ENCODE measurements at places on chromosomes 11 and 22.
A peak's percentile ranks its signal among the peaks of the same experiment; 100 is the strongest.

DNA sequence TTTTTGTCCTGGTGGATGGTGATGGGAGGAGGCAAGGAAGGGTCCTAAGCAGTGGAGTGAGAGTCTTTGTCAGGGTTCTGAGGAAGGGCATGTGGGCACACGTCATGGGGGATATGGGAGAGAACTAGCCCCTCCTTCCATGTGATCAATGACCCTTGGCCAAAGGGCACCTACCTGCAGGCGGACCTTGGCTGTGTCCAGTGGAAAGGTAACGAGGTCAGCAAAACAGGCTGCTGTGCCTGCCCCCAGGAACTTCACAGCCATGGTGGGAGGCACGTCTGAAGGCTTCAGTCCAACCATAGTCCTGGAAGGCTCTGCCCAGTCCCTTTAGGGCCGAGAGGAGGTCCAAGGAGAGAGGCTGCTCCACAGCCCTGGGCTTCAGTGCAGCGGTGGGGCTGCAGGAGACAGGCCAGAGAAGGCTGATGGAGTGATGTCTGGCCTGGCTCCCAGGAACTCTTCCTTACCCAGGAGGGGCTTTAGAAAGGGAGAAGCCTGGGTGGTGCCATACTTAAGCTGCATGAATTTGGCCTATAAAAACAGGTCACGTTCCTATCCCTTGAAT lies 2.1 kb downstream of the UCP3 start:
- H3K4me1 ChIP-seq = peaks cover 68% of the 10 kb centered on the region
- no peaks in the 10 kb centered on the region for H3K27me3 ChIP-seq
- no peak for DNase-seq
- H3K27ac ChIP-seq = peak overlapping the region; percentile 10

GRCh38 chr11:63621071-63621470 lies 6.8 kb upstream of the PLAAT3 start:
- peaks cover 8% of the 10 kb centered on the region for H3K4me1 ChIP-seq
- DNase-seq = no peak
- no peaks in the 10 kb centered on the region for H3K27me3 ChIP-seq
- H3K4me3 ChIP-seq = no peak overlapping the region
- H3K36me3 ChIP-seq = no peaks in the 10 kb centered on the region
- no peak overlapping the region for H3K27ac ChIP-seq

GRCh38 chr11:93718057-93718563 lies 23.2 kb downstream of the TAF1D start:
- peak overlapping the region; percentile 69 for H3K27ac ChIP-seq
- no peak overlapping the region for H3K4me3 ChIP-seq
- H3K27me3 ChIP-seq = no peaks in the 10 kb centered on the region
- H3K4me1 ChIP-seq = peaks cover 21% of the 10 kb centered on the region

GRCh38 chr22:26702906-26703830 lies 45.8 kb downstream of the MIAT start:
- peaks cover 11% of the 10 kb centered on the region for H3K4me1 ChIP-seq
- peaks cover 45% of the 10 kb centered on the region for H3K36me3 ChIP-seq
- DNase-seq = no peak
- no peak overlapping the region for H3K27ac ChIP-seq
- H3K4me3 ChIP-seq = no peak overlapping the region

- H3K27ac ChIP-seq = no peak overlapping the region
- H3K27me3 ChIP-seq = no peaks in the 10 kb centered on the region
- no peaks in the 10 kb centered on the region for H3K36me3 ChIP-seq
- H3K4me3 ChIP-seq = no peak overlapping the region
- H3K4me1 ChIP-seq = no peaks in the 10 kb centered on the region
- DNase-seq = no peak
Measured at GRCh38 chr22:28462041-28462440, 217.6 kb downstream of the TTC28 start.

DNA sequence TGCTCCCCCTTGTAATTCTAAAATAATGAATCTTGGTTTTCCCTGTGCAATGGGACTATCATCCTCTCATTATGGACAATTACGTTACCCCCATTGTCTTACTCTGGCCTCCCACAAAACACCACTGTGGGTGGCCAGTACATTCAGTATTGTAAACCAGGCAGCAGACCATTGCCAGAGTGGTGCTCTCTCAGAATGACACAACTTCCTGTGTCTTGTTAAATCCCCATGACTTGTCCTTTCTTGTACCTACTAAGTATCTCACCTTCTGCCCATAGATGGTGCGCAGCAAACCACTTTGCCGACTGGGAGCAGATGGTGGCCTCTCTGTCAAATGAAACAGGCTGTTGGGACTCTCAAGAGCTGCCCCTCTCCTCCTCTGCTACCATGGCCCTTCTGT lies 287.1 kb upstream of the RAG2 start:
- H3K4me3 ChIP-seq = no peak overlapping the region
- H3K4me1 ChIP-seq = no peaks in the 10 kb centered on the region
- no peak overlapping the region for H3K27ac ChIP-seq

DNA sequence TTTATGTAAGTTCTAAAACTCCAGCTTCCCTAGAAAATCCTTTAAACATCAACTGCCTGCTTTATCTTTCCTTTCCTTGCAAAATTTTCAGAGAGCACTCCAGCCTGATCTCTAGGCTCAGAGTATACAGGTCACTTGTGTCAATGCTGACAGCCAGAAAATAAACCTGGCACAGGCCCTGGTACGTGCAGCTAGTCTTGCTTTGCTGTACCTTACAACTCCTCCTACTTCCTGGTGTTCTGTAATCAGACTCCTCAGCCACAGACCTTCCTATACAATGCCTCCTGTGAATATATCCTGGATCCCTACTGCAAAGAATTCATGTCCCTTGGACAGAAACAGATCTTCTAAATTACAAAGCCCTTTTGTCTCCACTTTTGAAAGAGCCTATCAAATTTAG lies 24.2 kb upstream of the TMEM123 start:
- no peaks in the 10 kb centered on the region for H3K27me3 ChIP-seq
- H3K4me1 ChIP-seq = peaks cover 59% of the 10 kb centered on the region
- DNase-seq = peak; percentile 61
- no peaks in the 10 kb centered on the region for H3K36me3 ChIP-seq
- peak overlapping the region; percentile 75 for H3K27ac ChIP-seq

GRCh38 chr11:44923115-44923514 lies 27.6 kb downstream of the TP53I11 start:
- H3K4me1 ChIP-seq = no peaks in the 10 kb centered on the region
- H3K27ac ChIP-seq = no peak overlapping the region
- no peaks in the 10 kb centered on the region for H3K27me3 ChIP-seq
- H3K4me3 ChIP-seq = no peak overlapping the region
- H3K36me3 ChIP-seq = no peaks in the 10 kb centered on the region

DNA sequence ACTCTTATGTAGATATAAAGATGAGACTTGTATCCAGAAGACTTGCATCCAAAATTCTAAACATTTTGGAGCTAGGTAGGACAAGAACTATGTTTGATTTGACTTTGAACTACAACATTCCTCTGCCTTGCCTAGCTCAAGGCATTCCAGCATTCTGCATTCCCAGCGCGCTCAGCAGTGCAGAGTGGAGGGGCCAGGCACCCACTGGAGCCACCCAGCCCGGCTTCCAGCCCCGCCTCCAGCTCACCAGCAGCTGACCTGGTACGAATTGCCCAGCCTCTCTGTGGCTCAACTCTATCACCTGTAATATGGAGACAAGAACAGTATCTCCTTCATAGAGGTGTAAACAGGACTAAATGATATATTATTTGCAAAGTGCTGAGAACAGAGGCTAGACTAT lies 28.8 kb downstream of the PRDM10 start:
- H3K36me3 ChIP-seq = peaks cover 3% of the 10 kb centered on the region
- H3K27me3 ChIP-seq = no peaks in the 10 kb centered on the region
- DNase-seq = no peak
- H3K4me3 ChIP-seq = no peak overlapping the region
- no peak overlapping the region for H3K27ac ChIP-seq

DNA sequence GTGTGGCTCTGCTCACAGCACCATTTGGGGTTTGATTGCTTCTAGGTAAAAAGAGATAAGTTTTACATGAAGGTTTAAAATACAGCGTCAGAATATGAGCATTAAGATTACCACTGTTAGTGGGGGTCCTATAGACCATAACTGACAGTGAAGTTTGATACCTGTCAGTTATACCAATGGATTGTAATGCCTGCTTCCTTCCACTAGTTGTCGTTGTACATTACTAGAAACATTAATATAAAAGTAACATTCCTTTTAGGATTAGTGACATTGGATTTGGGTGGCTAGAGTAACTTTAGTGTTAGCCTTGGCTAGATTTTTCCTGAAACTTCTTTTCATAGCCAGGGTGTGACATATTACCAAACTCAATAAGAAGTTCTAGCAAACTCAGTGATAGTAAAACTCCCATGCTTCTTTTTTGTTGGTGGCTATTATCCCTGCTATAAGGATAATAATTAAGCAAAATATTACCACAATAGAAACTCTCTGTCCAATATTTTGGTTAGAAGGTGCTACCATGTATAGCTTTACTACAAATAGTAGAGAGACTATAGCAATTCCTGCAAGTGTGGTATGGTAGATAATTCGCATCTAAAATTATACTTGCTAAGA lies 57.1 kb downstream of the FAM181B start:
- peaks cover 17% of the 10 kb centered on the region for H3K27me3 ChIP-seq
- no peak overlapping the region for H3K27ac ChIP-seq
- no peaks in the 10 kb centered on the region for H3K36me3 ChIP-seq
- no peaks in the 10 kb centered on the region for H3K4me1 ChIP-seq
- no peak overlapping the region for H3K4me3 ChIP-seq
- no peak for DNase-seq

GRCh38 chr11:32055861-32056260 lies 35.0 kb upstream of the RCN1 start:
- H3K27me3 ChIP-seq = peaks cover 22% of the 10 kb centered on the region
- H3K36me3 ChIP-seq = no peaks in the 10 kb centered on the region
- DNase-seq = no peak

- no peaks in the 10 kb centered on the region for H3K4me1 ChIP-seq
- no peak for DNase-seq
- no peak overlapping the region for H3K27ac ChIP-seq
- peaks cover 6% of the 10 kb centered on the region for H3K27me3 ChIP-seq
Measured at GRCh38 chr22:27603800-27604144, 197.8 kb downstream of the MN1 start.

- H3K4me3 ChIP-seq = no peak overlapping the region
- H3K4me1 ChIP-seq = peaks cover 7% of the 10 kb centered on the region
- H3K36me3 ChIP-seq = peaks cover 2% of the 10 kb centered on the region
Measured at GRCh38 chr22:47052236-47053012, 290.0 kb downstream of the TBC1D22A start.

DNA sequence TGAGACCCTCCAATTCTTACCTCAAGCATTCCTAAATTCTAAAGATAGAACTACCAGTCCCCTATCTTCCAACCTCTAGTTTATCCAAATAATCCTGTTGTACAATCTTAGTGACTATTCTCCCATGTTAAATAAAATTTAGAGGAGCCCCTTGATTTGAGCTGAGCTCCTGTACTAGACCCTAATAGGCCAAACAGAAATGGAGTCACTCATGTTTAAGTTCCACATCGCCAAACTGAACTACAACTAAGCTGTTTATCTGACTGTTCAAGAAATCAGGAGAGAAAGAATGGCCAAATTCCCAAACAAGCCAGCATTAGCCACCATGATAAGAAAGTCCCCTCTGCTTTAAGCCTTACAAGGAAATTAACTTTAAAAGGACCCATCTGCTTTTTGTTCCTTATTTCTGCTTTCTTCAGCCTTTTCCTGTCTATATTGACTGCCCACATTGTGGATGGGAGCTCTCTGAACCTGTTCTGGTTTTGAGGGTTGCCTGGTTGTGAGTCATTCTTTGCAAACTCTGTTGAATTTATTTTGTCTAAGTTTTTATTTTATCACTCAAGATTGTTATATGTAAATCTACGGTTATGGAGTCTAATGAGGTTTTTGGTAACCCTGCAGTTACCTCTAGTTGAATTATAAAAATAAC lies 90.4 kb downstream of the TTC28 start:
- no peak for DNase-seq
- no peaks in the 10 kb centered on the region for H3K4me1 ChIP-seq
- H3K36me3 ChIP-seq = no peaks in the 10 kb centered on the region

DNA sequence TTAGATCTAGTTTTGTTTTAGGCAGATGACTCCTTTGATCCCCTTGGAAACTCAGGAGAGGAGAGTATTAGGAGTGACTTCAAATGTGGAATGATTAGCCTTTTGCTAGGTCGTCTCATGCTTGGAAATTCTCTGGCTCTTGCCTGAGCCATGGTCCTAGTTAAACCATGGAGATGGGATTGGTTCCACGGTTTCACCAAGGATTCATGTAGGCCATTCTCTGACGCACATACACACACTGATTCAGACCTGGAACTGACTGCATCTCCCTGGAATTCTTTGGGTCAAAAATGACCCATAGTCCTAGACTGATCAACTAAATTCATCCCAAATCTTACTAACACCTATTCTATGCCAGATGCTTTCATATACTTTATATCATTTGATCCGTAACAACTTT lies 56.5 kb downstream of the POLD3 start:
- no peak overlapping the region for H3K4me3 ChIP-seq
- no peak for DNase-seq
- H3K36me3 ChIP-seq = peaks cover 63% of the 10 kb centered on the region
- H3K4me1 ChIP-seq = no peaks in the 10 kb centered on the region

GRCh38 chr11:16791191-16791961 lies 52.9 kb downstream of the C11orf58 start:
- H3K27ac ChIP-seq = no peak overlapping the region
- no peaks in the 10 kb centered on the region for H3K27me3 ChIP-seq
- no peak for DNase-seq
- no peak overlapping the region for H3K4me3 ChIP-seq

DNA sequence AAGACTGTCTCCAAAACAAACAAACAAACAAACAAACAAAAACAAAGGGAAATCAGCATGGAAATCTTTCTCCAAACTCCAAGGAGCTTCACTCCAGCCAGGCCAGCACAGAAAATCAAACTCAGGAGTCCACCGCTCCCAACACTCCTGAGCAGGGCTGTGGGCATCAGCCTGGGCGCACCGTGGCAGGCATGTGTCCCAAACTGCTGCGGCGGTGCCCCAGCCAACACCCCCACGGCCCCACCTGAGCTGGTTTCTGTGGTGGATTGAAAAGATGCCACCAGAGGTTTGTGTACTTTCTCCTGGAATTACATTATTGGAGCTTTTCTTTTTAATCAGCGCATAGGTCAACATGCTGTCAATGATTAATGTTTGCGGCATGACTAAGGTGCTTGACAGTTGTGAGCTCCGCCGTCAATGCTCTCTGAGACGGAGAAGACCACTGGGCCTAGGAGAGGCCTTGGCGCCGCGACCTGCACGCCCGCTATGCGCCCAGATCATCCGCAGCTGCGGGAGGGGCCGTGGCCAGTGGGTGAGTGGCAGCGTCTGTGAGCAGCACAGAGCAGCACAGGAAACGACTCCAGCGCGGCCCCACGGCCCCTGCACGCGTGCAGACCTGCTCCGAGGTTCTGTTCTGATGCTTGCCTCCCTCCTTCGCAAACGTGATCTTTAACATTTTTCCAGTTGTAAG lies 18.1 kb downstream of the DRD4 start:
- H3K4me1 ChIP-seq = no peaks in the 10 kb centered on the region
- H3K36me3 ChIP-seq = peaks cover 13% of the 10 kb centered on the region
- no peaks in the 10 kb centered on the region for H3K27me3 ChIP-seq

DNA sequence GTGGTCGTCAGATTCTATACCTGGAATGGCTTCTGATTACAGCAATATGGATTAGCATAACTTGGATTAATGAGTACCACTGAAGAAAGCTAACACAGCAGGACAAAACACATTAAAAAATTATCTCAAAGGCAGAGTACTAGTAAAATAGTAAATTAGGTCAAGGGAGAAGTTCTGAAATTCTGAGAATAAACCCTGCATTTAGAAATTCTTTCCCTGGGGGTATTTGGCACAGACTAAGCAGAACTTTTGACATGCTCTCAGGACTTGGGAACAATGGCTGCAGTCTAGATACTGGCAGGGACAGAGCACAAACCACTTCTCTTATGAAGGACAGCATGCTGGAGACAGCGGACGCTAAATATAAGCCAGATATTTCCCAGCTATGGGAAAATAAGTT lies 85.6 kb upstream of the GRIA4 start:
- H3K4me3 ChIP-seq = no peak overlapping the region
- DNase-seq = no peak

Measured in activated naive CD4-positive, alpha-beta T cell treated with anti-CD3 and anti-CD28 coated beads for 36 hours (primary cell).